Pancreas (tissue), 10 donors: ENCODE measurements at places on chromosomes 1 and 21. TPM values are rescaled to one million over a fixed set of nuclear protein-coding genes. Genes with fewer than 3 reads are reported as not detected.

S100A1 gene
- total RNA-seq, result 5.1 TPM

TRIM67 gene
- total RNA-seq, result 0.03 TPM

ABCB10 gene
- total RNA-seq, result 8.6 TPM

IQGAP3 gene
- 0.90 TPM for total RNA-seq

SIM2 gene
- total RNA-seq, result 0.53 TPM

EDARADD gene
- total RNA-seq, result 4.1 TPM

CAMK1G gene
- not detected for total RNA-seq

DNASE2B gene
- not detected for total RNA-seq

CCDC17 gene
- total RNA-seq, result 0.76 TPM

BEST4 gene
- total RNA-seq, result 0.39 TPM

RAP1GAP gene
- total RNA-seq, result 69.9 TPM

DNA sequence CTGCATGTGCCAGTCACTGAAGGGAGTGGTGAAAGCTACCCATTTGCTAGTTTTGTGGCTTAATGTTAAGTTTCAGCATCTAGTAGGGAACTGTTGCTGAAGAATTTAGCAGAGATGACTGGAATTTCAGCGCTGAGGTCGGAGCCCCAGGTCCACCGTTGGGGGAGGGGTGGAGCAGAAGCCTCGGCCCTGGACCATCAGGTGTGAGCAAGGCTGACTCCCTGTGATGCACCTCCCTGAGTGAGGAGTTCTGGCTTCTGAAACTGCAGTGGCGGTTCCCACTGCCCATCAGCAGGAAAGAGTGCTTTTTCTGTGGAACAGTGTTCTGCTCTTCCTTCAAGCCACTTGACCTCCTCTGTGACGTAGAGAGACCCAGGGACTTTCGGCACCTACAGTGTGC, 1.3 kb downstream of the NOS1AP start:
- no peaks in the 10 kb centered on the region for H3K27me3 ChIP-seq
- H3K4me3 ChIP-seq, result peak overlapping the region; percentile 82
- H3K4me1 ChIP-seq, result peaks cover 9% of the 10 kb centered on the region

DNA sequence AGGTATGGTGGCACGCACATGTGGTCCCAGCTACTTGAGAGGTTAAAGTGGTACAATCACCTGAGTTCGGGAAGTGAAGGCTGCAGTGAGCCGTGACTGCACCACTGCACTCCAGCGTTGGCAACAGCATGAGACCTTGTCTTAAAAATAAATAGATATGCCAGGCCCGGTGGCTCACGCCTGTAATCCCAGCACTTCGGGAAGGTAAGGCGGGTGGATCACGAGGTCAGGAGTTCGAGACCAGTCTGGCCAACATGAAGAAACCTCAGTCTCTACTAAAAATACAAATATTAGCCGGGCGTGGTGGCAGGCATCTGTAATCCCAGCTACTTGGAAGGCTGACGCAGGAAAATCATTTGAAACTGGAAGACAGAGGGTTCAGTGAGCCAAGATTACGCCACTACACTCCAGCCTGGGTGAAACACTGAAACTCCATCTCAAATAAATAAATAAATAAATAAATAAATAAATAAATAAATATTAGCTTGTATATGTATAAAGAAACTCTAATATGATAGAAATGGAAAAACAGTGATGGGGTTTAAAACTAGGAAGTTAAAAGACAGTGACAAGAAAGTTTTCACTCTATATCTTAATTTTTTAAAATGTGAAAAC, 18.8 kb downstream of the GATAD2B start:
- no peaks in the 10 kb centered on the region for H3K27me3 ChIP-seq
- DNase-seq, result no peak
- H3K4me1 ChIP-seq, result no peaks in the 10 kb centered on the region
- no peaks in the 10 kb centered on the region for H3K36me3 ChIP-seq
- no peak overlapping the region for H3K27ac ChIP-seq

GRCh38 chr1:234309243-234309597, 64.0 kb upstream of the COA6 start:
- DNase-seq, result no peak
- no peaks in the 10 kb centered on the region for H3K36me3 ChIP-seq
- H3K27me3 ChIP-seq, result no peaks in the 10 kb centered on the region
- no peak overlapping the region for H3K27ac ChIP-seq
- H3K4me3 ChIP-seq, result no peak overlapping the region
- H3K4me1 ChIP-seq, result no peaks in the 10 kb centered on the region

DNA sequence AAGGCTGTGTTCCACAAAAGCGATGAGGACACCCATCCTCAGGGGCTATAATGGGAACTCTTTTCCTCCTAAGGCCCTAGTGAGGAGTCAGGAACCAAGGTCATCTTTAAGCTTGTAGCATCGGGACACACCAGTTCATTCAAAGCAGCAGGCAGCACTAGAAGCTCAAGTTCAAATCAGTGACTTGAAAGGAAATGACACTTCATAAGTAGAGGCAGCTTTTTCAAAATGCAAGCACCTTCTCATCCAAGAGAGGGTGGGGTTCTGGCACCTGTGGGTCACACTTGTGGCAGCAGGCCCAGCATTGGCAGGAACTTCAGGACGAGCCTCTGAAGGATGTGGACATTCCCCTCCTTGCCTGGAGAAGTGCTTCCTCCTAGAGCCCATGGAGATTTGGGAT, 496.3 kb downstream of the KIF26B start:
- H3K27ac ChIP-seq, result no peak overlapping the region
- H3K4me3 ChIP-seq, result no peak overlapping the region
- no peaks in the 10 kb centered on the region for H3K4me1 ChIP-seq
- DNase-seq, result no peak
- H3K27me3 ChIP-seq, result no peaks in the 10 kb centered on the region

GRCh38 chr1:198523182-198523950, 17.1 kb downstream of the ATP6V1G3 start:
- no peaks in the 10 kb centered on the region for H3K4me1 ChIP-seq
- DNase-seq, result no peak
- no peak overlapping the region for H3K27ac ChIP-seq

- no peaks in the 10 kb centered on the region for H3K36me3 ChIP-seq
- DNase-seq, result no peak
These were observed 28.2 kb upstream of the TMEM54 start for GRCh38 chr1:32929366-32929765.

DNA sequence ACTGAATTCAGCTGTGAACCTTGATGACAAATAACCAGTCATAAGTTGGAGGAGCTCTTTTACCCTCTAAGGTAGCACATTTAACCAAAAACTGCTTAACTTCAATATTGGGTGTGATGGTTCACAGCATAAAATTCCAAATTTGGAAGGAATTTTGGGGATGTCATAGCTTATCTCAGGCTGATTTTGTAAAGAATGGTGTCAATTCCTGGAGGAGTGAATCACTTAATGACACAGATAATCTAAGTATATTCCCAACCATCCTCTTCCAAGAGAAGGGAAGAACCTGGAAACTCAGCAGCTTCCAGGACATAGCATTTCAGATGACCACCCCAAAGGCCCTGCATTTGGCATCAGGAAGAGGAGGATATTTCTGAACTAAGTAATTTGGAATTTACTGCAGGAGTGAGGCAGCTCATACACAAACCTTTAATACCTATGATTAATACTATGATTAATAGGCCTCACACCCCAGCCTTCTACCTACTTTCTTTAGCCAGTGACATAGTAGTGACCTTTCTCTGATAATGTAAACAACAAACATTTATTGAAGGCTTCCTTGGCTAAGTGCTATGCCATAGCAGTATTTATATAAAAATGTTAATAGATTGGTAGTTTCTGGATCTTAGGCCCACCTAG, 14.5 kb downstream of the GLUL start:
- H3K4me1 ChIP-seq, result no peaks in the 10 kb centered on the region
- DNase-seq, result no peak
- no peak overlapping the region for H3K27ac ChIP-seq
- H3K36me3 ChIP-seq, result no peaks in the 10 kb centered on the region
- no peaks in the 10 kb centered on the region for H3K27me3 ChIP-seq
- no peak overlapping the region for H3K4me3 ChIP-seq

- no peaks in the 10 kb centered on the region for H3K4me1 ChIP-seq
- no peak overlapping the region for H3K4me3 ChIP-seq
- no peaks in the 10 kb centered on the region for H3K27me3 ChIP-seq
- no peaks in the 10 kb centered on the region for H3K36me3 ChIP-seq
- DNase-seq, result no peak
- H3K27ac ChIP-seq, result no peak overlapping the region
These were observed 76.3 kb downstream of the KRTAP19-8 start for GRCh38 chr21:30962013-30962412.

DNA sequence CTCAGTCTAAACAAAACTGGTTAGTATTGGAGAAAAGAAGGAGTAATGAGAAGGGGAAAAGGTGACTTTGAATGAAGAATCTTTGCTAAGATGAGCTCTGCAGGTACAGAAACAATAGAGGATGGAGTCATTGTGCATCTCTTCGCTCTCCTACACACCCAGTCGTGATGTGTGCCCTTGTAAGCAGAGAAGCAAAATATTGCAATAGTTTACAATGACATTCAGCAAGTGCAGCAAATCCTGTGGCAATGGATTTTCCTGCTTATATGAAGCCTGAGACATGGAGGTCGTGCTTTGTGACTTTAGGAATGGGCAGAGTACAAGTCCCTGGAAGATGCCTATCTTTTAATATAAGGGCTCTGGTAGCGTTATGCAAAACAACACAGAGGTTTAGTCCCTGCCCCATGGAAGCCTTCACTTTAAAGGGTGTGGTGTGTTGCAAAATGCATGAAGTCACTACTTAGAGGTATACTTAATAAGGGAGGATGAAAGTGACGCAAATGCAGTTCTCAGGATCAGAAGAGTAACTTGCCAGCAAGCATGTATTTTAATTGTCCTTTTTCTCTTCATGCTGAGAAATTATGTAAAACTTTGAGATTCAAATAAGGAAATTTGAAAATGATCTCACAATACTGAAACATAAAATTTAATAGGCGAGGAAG, 88.0 kb upstream of the IVNS1ABP start:
- no peaks in the 10 kb centered on the region for H3K4me1 ChIP-seq
- no peaks in the 10 kb centered on the region for H3K36me3 ChIP-seq
- no peaks in the 10 kb centered on the region for H3K27me3 ChIP-seq
- no peak overlapping the region for H3K4me3 ChIP-seq
- no peak for DNase-seq

DNA sequence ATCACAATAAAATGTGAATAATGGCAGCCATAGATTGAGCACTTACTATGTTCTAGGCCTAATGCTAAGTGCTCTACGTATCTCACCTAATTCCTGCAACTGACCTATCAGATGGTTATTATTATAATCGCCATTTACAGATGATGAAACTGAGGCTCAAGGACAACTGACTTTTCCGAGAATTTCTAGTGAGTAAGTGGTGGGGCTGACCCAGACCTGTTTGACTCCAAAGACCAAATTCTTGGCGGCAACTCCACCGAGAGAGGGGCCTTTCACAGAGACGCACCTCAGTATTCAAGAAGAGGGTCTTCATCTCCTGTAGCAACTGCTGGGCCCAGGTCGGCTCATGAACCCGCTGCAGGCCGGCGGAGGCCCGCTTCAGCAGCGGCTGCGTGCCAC, 573 bp downstream of the TMEM234 start:
- H3K27me3 ChIP-seq, result no peaks in the 10 kb centered on the region
- H3K27ac ChIP-seq, result peak overlapping the region; percentile 83
- H3K4me3 ChIP-seq, result peak overlapping the region; percentile 88
- H3K36me3 ChIP-seq, result peaks cover 4% of the 10 kb centered on the region
- no peak for DNase-seq
- H3K4me1 ChIP-seq, result peaks cover 15% of the 10 kb centered on the region

GRCh38 chr1:77024500-77024899, 157.2 kb downstream of the ST6GALNAC5 start:
- H3K27me3 ChIP-seq, result no peaks in the 10 kb centered on the region
- no peaks in the 10 kb centered on the region for H3K36me3 ChIP-seq
- no peaks in the 10 kb centered on the region for H3K4me1 ChIP-seq
- no peak overlapping the region for H3K4me3 ChIP-seq

GRCh38 chr1:51342591-51343206, 12.3 kb upstream of the TTC39A start:
- no peaks in the 10 kb centered on the region for H3K27me3 ChIP-seq
- no peak for DNase-seq
- no peaks in the 10 kb centered on the region for H3K36me3 ChIP-seq
- H3K4me3 ChIP-seq, result no peak overlapping the region

GRCh38 chr1:29896791-29897714, 660.7 kb downstream of the PTPRU start:
- H3K4me1 ChIP-seq, result no peaks in the 10 kb centered on the region
- no peaks in the 10 kb centered on the region for H3K36me3 ChIP-seq
- H3K4me3 ChIP-seq, result no peak overlapping the region
- peak overlapping the region; percentile 19 for H3K27ac ChIP-seq
- H3K27me3 ChIP-seq, result no peaks in the 10 kb centered on the region

DNA sequence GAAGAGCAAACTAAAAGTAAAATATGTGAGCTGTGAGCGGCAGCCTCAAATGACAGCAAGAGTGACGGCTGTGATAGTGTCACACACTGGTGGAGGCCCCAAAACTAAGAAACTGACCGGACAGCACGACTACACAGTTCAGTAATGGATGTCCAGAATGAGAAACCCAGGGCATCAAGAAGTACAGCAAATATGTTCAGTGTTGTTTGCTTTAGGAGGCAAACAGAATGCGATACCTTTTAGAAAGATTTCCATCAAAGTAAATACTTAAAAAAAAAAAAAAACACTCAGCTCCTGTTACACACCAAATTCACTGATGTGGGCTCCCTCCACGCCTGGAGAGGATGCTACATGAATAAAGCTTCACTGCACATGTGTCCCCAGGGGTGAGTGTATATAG, 1.1 kb upstream of the PKP1 start:
- no peak overlapping the region for H3K27ac ChIP-seq
- H3K27me3 ChIP-seq, result peaks cover 9% of the 10 kb centered on the region
- no peaks in the 10 kb centered on the region for H3K4me1 ChIP-seq
- DNase-seq, result no peak
- no peaks in the 10 kb centered on the region for H3K36me3 ChIP-seq

DNA sequence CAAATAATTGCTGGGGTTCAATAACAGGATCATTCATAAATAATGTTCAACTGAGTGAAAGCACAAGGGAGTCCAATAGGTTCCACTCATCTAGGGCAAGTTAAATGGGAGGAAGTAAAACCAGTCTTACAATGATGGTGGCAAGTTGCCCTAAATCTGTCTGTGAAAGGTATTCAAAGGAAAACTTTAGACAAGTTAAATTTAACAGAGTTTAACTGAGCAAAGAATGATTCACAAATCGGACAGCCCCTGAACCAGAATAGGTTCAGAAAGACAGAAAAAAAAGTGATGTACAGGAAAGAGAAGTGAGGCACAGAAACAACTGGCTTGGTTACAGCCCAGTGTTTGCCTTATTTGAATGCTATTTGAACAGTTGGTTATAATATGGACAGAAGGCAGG, 183.5 kb upstream of the ADGRL4 start:
- no peaks in the 10 kb centered on the region for H3K36me3 ChIP-seq
- H3K4me3 ChIP-seq, result no peak overlapping the region
- H3K27me3 ChIP-seq, result no peaks in the 10 kb centered on the region
- no peak for DNase-seq
- H3K4me1 ChIP-seq, result no peaks in the 10 kb centered on the region
- no peak overlapping the region for H3K27ac ChIP-seq

- H3K27ac ChIP-seq, result no peak overlapping the region
- DNase-seq, result no peak
- H3K4me3 ChIP-seq, result no peak overlapping the region
- H3K27me3 ChIP-seq, result no peaks in the 10 kb centered on the region
These were observed 4.4 kb downstream of the CLCNKB start for GRCh38 chr1:16047791-16048475.

- no peaks in the 10 kb centered on the region for H3K4me1 ChIP-seq
- DNase-seq, result no peak
- H3K36me3 ChIP-seq, result no peaks in the 10 kb centered on the region
- no peak overlapping the region for H3K27ac ChIP-seq
- no peaks in the 10 kb centered on the region for H3K27me3 ChIP-seq
- no peak overlapping the region for H3K4me3 ChIP-seq
These were observed 84.7 kb downstream of the FBXO2 start for GRCh38 chr1:11569551-11569950.

- H3K4me3 ChIP-seq, result no peak overlapping the region
- no peak for DNase-seq
These were observed 191.2 kb downstream of the TRABD2B start for GRCh38 chr1:47805921-47806361.
